ENCODE measurements at places on chromosomes 5 and 9. TPM values are rescaled to one million over a fixed set of nuclear protein-coding genes. Genes with fewer than 3 reads are reported as not detected.

- H3K4me1 ChIP-seq = peaks cover 13% of the 10 kb centered on the region
- no peaks in the 10 kb centered on the region for H3K27me3 ChIP-seq
- H3K27ac ChIP-seq = no peak overlapping the region
- DNase-seq = peak; percentile 18
- H3K36me3 ChIP-seq = peaks cover 6% of the 10 kb centered on the region
Measured at GRCh38 chr9:136943291-136944211, 987 bp downstream of the FBXW5 start.

- peak overlapping the region; percentile 95 for H3K27ac ChIP-seq
- H3K36me3 ChIP-seq = peaks cover 24% of the 10 kb centered on the region
- H3K27me3 ChIP-seq = no peaks in the 10 kb centered on the region
Measured at GRCh38 chr5:87339986-87340385, 72.3 kb downstream of the RASA1 start.

DNA sequence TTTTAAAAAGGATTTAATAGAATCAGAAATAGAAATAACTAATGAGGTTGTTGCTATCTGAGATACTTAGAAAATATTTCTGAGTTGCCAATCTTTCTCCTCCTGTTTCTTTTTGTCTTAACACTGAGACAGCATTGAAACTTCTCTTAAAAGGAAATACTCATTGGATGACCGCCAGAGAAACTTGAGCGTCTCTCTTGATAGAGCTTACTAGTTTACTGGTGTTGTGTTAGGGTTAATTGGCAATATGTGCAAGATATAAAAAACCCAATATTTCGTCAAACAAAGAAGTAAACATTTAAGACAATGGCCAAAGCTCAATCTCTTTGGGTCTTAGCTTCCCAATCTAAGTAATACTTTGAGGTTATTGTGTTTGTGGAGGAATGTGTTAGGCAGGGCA is 176.4 kb upstream of the CHD1 start:
- DNase-seq = no peak
- H3K4me1 ChIP-seq = no peaks in the 10 kb centered on the region
- peaks cover 6% of the 10 kb centered on the region for H3K27me3 ChIP-seq
- no peak overlapping the region for H3K4me3 ChIP-seq

DNA sequence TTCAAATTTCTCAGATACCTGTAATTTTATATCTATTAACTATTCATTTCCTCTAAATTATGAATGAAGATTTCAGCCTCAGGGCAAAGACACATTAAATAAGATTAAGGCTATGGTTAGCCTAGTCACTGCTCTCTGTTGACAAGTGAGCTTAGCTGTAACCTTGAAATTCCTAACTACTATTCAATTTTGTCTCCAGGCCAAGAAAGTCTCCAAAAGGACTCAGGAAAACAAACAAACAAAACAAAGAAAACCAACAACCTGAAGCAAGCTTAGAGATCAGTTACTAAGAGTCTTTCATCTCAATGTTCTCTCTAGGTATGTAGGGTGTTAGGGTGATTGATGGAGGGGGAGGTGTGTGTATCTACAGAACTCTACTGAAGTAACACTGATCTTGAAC is 9.6 kb upstream of the CTNNAL1 start:
- DNase-seq = no peak
- H3K36me3 ChIP-seq = peaks cover 8% of the 10 kb centered on the region
- H3K27me3 ChIP-seq = no peaks in the 10 kb centered on the region

DNA sequence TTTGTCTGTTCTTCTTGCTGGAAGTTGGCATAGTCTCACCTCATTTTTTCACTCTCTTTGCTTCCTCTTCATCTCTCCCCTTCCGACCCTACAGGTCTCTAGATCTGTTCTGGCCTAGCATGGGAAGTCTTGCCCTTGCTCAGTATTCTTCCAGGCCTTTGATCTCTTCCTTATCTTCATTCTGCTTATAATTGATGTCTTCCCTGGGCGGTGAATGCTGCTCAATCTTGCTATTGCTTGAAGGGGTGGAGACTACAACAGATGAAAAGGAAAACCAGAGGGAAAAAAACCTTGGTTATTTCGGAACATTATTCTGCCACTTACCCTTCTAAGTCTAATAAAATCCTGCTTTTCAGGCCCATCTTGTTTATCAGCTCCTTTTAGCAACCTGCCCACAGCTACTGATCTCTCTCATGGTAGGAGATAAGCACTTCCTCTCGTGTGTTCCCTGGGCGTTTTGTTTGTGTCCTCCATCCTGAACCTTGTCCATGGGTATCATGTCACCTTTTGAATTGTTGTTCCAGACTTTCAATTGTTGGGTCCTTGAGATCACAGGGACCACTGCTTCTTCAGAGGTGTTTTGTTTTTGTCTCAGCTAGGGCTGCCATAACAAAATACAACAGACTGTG is 375.6 kb downstream of the ADGRV1 start:
- H3K27ac ChIP-seq = no peak overlapping the region
- no peak for DNase-seq
- H3K4me3 ChIP-seq = no peak overlapping the region
- no peaks in the 10 kb centered on the region for H3K36me3 ChIP-seq
- H3K27me3 ChIP-seq = peaks cover 6% of the 10 kb centered on the region

DNA sequence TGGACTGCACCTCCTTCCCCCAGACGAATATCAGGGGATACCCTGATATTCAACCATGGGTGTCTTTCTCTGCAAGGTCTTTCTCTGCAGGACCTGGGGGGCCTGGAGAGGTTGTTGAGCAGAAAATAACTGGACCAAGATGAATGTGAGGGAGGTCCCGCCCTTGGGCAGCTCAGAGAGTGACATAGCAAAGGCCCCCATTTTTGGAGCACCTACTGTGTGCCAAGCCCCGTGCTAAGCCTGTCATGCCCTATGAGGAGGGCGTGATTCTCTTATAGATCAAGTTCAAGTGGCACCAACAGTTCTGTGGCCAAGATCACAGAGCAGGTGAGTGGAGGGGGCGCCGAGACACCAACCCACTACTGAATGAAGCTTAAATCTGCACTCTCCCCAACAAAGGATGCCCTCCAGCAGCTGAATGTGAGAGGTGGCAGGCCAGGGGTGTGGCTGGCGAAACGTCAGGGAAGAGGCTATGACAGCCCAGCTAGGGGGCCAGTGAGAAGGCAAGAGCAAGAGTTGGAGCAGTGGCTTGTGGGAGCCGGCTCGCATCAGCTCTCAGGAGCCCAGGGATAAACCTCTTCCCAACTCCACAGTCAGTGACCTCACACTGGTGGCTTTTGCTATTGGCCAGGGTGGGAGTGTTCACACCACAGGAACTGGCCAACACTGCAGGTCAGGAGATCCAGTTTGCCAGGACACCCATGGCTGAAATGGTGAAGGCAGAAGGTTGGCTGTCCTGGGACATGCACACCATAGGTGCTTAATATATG is 5.3 kb downstream of the SARDH start:
- H3K27ac ChIP-seq = no peak overlapping the region
- no peaks in the 10 kb centered on the region for H3K36me3 ChIP-seq
- no peak overlapping the region for H3K4me3 ChIP-seq
- peaks cover 7% of the 10 kb centered on the region for H3K27me3 ChIP-seq
- H3K4me1 ChIP-seq = peaks cover 18% of the 10 kb centered on the region

DNA sequence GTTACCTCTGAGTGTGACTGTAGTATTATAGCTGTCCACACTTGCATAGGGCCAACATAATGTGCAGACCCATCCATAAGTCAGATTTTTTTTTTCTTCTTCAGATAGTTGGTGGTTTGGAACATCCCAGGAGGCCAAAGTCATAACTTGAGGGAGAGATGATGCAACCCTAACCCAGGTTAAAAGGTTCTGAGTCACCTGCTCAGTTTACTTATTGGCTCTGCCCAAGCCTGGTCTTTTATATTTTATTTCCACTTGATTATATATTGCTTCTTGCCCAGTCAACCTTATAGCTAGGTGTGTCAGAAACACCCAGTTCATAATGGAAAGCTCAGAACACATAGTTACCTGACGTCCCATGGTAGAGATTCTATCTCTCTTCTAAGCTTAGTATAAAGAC is 113.1 kb upstream of the PCSK1 start:
- no peak overlapping the region for H3K27ac ChIP-seq
- peaks cover 15% of the 10 kb centered on the region for H3K27me3 ChIP-seq
- H3K36me3 ChIP-seq = no peaks in the 10 kb centered on the region
- H3K4me1 ChIP-seq = no peaks in the 10 kb centered on the region

DNA sequence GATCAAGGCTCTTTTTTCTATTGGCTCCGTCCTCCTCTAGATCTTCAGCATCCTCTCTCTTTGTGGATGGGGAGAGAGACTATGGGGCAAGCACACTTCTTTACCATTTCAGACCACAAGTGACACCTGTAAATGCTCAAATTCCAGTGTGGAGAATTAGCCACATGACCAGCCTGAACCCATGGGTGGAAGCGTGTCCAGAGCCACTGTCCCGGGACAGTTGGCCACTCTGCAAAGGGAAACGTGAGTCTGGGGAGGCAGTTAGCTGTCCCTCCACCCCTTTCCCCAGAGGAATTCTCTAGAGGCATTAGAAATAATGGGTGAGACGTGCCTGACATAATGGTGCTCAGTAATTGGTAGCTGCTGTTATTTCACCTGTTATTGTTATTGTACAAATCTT is 40.9 kb downstream of the AMBP start:
- H3K4me3 ChIP-seq = no peak overlapping the region
- no peaks in the 10 kb centered on the region for H3K36me3 ChIP-seq
- no peak overlapping the region for H3K27ac ChIP-seq
- no peaks in the 10 kb centered on the region for H3K27me3 ChIP-seq
- no peak for DNase-seq
- no peaks in the 10 kb centered on the region for H3K4me1 ChIP-seq

DNA sequence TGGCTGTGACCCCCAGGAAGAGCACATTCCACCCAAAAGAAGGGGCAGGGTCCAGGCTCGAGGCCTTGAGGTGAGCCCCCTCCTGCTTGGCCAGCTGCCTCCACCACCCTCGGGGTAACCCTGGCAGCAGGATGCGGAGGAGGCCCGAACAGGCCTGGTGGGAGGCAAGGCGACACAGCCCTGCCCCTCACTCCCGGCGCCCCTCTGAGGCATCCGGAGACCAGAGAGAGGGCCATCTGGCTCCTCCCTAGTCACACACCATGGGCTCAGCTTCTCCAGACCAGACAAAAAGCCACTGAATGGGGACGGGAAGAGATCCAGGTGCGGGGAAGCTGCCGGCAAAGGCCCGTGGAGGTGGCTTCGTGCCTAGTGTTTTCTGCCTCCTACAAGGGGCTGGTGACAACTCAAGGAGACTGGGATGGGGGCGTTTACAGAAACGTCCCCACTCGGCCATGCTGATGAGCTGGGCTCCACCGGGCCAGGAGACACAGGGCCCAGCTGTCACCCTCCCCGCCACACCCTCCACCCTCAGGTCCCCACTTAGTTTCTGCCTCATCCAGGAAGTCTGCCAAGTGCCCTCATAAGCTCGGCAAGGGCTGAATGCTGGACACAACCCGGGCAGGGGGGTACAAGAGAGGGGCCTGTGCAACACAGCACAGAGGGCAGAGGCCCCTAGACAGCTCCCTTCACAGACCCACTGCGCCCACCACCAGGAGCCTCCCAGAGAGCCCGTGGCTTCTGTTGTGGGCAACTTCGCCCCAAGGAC is 41.9 kb downstream of the NACC2 start:
- DNase-seq = no peak
- H3K4me1 ChIP-seq = peaks cover 12% of the 10 kb centered on the region
- no peak overlapping the region for H3K4me3 ChIP-seq
- H3K27me3 ChIP-seq = no peaks in the 10 kb centered on the region
- H3K27ac ChIP-seq = no peak overlapping the region
- H3K36me3 ChIP-seq = no peaks in the 10 kb centered on the region

GRCh38 chr5:138354926-138355378 is 2.5 kb downstream of the KDM3B start:
- no peak for DNase-seq
- H3K27ac ChIP-seq = peak overlapping the region; percentile 65
- H3K4me3 ChIP-seq = peak overlapping the region; percentile 93
- peaks cover 47% of the 10 kb centered on the region for H3K4me1 ChIP-seq
- peaks cover 5% of the 10 kb centered on the region for H3K36me3 ChIP-seq
- no peaks in the 10 kb centered on the region for H3K27me3 ChIP-seq

- no peaks in the 10 kb centered on the region for H3K4me1 ChIP-seq
- H3K36me3 ChIP-seq = no peaks in the 10 kb centered on the region
- DNase-seq = no peak
- no peak overlapping the region for H3K27ac ChIP-seq
- H3K27me3 ChIP-seq = no peaks in the 10 kb centered on the region
- H3K4me3 ChIP-seq = no peak overlapping the region
Measured at GRCh38 chr9:24127519-24127918, 301.5 kb upstream of the ELAVL2 start.

DNA sequence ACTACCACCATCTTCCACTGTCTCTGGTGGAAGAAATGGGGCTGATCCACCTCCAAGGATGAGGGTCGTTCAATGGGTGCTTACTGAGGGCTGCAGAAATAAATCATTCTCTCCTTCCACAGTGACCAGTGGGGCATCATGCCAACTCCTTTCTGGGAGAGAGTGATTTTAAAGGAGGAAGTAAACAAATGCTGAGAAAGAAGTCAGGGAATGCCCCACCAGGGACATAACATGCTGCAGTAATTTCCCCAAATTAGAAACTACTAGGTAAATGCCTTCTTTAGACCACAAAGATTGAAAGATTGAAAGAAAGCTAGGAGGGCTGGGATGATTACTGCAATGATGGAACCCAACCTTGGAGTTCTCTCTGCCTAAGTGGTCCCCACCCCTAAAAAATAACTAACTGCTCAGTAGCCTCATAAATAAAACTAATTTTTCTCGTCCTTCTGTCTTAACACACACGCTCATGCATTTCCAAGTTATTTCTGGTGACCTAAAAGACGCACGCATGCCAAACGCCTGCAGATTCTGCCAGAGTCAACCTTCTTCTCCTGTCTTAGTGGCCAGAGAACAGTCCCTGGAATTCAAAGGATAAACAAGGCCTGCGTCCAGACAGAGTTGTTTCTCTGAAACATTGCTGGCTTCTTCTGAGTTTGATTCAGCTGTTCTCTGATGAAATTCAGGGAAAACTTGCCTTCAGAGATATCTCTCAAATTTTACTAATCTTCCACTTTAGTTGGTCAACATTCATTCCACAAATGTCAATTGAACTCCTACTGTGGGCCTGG is 250.0 kb downstream of the NR3C1 start:
- H3K27me3 ChIP-seq = no peaks in the 10 kb centered on the region
- no peak overlapping the region for H3K4me3 ChIP-seq
- H3K36me3 ChIP-seq = peaks cover 7% of the 10 kb centered on the region

DNA sequence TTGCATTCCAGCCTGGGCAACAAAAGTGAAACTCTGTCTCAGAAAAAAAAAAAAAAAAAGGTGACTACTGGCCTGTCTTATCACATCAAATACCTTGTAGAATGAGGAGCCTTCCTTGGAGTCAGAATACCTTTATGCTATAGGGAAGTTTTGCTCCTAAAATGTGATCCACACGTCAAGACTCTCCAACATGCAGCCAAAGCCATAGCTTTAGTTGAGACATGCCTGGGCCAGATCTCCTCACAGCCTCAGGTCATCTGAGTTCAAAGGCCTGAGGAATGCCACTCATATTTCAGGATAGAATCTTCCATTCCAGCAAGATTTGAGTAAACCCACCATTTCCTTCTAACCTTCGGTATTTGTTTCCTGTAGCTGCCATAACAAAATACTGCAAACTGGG is 13.7 kb upstream of the SOWAHA start:
- H3K4me1 ChIP-seq = peaks cover 4% of the 10 kb centered on the region
- no peak overlapping the region for H3K4me3 ChIP-seq
- no peak overlapping the region for H3K27ac ChIP-seq
- peaks cover 43% of the 10 kb centered on the region for H3K27me3 ChIP-seq
- H3K36me3 ChIP-seq = no peaks in the 10 kb centered on the region

GRCh38 chr5:177111720-177112394 is 21.7 kb upstream of the NSD1 start:
- H3K27me3 ChIP-seq = no peaks in the 10 kb centered on the region
- no peak overlapping the region for H3K27ac ChIP-seq
- H3K4me3 ChIP-seq = no peak overlapping the region
- H3K36me3 ChIP-seq = no peaks in the 10 kb centered on the region
- no peak for DNase-seq
- H3K4me1 ChIP-seq = peaks cover 15% of the 10 kb centered on the region

Gene C9orf50
- polyA plus RNA-seq = not detected

Gene GPX3
- polyA plus RNA-seq = 0.23 TPM

Gene NDUFA8
- polyA plus RNA-seq = 65.5 TPM

Gene SLC27A6
- not detected for polyA plus RNA-seq

Gene OTULINL
- 0.85 TPM for polyA plus RNA-seq

Gene ZNF189
- polyA plus RNA-seq = 1.3 TPM

Gene FOXD4L3
- polyA plus RNA-seq = not detected

Data from naive B cell (primary cell).